ENCODE measurements at places on chromosomes 1 and 21.

DNA sequence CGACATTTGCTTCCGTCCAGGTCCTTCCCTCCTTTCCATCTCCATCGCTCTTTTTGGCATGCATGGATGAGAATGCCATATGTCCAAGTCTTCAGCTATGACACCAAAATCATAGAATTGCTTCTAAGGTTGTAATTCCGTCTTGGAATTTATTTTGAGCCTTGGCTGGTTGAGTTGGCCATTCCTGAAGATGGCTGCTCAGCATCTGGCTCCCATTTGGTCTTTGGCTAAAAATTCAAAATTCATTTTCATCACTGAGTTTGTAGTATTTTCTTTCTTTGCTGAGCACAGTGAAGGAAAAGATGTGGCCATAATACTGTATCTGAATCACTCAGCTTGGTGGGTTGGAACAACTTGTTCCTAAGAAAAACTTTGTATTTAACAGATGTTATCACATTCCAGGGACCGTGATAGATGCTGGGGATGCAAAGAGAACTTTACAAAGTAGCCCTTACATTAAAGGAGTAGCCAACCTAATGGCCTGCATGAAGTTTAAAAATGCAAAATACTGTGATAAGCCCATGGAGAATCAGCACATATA, 15.6 kb downstream of the JUN start:
- no peak for DNase-seq

DNA sequence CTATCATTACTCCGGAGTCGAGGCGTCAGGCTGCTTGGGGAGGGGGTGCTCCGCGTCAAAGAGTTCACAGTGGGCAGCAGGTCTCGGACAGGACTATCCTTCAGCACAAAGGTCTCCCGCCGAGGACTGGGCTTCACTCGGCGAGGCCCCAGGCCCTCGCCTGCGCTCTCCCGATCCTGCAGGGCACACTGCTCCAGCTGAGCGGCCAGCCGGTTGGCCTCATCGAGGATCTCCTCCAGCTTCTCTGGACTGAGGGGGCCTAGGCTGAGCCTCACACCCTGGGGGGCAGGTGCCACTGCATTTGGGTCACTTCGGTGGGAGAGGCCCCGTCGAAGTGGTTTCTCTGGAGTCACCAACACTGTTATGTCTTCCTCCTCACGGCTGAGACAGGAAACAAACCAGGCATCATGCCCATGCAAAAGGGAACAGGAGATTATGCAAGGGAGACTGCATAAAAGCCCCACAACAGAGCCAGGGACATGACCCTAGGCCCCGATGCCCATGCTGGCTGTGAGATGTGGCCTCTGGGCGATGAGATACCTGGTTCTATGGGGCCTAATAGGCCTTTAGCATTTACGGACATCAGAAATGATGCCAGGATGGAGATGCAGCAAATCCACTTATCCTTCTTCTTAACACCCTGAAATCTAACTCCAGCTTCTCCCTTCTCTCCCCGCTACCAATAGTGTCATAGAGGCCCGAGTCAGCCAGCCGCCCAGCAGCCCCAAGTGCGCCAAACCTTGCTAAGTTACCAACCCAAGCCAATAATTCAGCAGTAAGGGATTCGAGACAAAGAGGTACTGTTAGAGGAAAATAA, 1.1 kb downstream of the PSRC1 start:
- peak; percentile 53 for DNase-seq

DNA sequence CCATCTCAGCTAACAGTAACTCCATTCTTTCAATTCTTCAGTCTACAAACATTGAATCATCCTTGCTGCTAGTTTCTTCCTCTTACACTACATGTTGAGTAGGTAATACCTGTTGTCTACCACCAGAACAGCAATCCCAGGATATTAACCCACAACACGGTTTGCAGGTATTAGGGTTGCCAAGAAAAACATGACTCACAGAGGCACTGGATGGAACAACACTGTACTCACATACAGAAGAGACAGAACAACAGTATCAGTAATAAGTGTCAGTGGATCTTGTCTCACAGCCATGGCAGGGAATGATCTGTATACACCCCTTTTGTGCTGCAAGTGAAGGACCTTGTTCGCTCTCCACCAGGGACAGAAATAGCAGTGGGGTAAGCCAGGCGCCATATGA, 212.1 kb downstream of the GPR52 start:
- no peak for DNase-seq

- peak; percentile 20 for DNase-seq
Measured at GRCh38 chr1:10431070-10431730, 967 bp downstream of the CENPS start.

DNA sequence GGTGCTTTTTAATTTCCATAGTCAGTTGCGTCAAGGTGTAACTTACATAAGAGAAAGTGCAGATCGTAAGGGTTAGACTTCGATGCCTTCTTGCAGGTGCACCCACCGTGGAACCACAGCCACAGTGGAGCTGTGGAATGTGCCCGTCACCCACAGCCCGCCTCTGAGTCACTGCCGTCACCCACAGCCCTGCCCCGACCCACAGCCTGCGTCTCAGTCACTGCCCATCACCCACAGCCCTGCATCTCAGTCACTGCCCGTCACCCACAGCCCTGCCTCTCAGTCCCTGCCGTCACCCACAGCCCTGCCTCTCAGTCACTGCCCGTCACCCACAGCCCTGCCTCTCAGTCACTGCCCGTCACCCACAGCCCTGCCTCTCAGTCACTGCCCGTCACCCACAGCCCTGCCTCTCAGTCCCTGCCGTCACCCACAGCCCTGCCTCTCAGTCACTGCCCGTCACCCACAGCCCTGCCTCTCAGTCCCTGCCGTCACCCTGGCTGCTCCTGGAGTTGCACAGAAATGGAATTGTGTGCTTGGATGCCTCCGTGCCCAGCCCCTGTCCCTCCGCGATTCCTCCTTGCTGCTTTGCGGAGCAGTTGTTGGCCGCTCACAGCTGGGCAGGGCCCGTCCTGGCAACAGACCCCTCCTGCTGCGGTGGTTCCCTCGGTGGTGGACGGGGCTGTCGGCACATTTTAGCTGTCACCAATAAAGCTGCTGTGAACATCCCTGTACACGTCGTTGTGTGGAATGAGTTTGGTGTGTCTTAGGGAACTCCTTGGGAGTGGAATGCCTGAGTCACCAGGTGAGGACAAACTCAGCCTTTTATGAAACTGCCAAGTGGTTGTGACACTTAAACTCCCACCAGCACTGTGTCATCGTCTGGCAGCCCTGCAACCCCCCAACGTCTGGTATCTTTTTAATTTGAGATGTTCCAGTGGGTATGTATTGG, 44.9 kb upstream of the COL6A2 start:
- no peak for DNase-seq

- no peak for DNase-seq
Measured at GRCh38 chr1:189623336-189623735, 854.3 kb downstream of the BRINP3 start.

DNA sequence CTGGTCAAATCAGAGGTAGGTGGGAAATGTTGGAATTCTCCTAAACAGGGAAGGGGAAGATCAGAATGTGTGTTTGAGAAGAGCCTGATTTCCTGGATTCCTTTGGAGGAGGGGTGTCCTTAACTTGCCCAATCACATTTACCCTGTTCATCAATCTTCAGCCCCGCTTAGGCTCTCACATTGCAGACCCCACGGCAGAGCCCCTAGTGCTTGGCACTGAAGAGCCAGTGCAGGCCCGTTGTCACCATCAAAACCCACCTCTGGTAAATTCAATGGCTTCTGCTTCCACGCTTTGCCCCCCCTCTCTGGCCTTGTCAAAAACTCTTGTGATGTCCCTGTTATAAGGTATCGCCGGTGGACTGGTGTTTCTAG, 2.3 kb downstream of the AGPAT3 start:
- no peak for DNase-seq

Data from suppressor macrophage treated with lipopolysaccharide for 4 hours (primary cell).